Occipital lobe (tissue), 3 donors: ENCODE measurements at places on chromosomes 6 and 20.

- no peak for DNase-seq
Observed at GRCh38 chr6:42740725-42741124, 5.2 kb downstream of the TBCC start.

DNA sequence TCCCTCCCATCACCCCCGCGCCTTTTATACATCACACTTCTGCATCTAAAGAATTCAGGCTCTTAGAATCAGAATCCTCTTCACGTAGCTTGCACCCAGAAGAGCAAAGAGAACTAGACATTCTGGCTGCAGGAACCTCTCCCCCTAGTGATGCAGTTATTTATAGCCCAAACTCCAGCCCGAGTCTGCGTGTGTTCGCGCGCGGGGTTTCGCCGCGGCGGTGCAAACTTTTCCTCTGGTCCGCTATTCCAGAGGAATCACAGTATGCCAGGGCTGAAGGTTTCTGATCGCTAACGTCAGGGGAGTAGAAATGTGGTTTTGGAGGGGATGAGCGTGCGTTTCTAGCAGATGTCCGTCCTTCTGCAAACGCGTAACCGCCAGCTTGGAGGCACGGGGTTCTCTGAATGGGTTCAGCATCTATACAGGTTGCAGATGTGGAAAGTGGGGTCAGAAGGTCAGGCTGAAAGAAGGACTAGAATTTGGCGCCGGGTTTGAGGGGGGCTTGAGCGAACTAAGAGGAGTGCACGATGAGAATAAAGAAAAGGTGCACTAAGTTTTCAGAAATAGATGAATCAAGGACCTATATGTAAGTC, 1.8 kb downstream of the EPHA7 start:
- no peak for DNase-seq

- no peak for DNase-seq
Observed at GRCh38 chr6:15401769-15402250, 155.9 kb downstream of the JARID2 start.

GRCh38 chr6:149904661-149905370, 6.9 kb upstream of the RAET1E start:
- no peak for DNase-seq

GRCh38 chr20:49862607-49863200, 50.1 kb downstream of the SLC9A8 start:
- no peak for DNase-seq

- DNase-seq = no peak
Observed at GRCh38 chr6:47476781-47477496, 650 bp upstream of the CD2AP start.

- DNase-seq = no peak
Observed at GRCh38 chr6:150744522-150745260, 120.8 kb upstream of the MTHFD1L start.

DNA sequence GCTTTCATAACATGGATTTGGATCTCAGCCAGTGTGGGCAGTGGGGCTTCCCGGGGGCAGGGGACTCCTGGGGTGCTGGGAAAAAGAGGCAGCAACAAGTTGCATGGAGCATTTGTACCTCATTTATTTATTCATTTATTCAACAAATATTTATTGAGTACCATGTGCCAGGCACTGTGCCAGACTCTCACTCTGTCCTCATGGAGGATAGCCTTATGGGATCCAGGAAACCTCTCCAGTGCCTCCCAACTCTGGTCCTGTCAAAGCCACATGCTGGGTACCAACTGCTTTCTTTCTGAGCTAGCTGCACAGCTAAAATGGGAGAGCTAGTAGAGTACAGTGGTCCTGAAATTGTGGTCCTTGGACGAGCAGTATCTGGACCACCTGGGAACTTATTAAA, 87.8 kb upstream of the EPB41L1 start:
- DNase-seq = no peak

- no peak for DNase-seq
Observed at GRCh38 chr6:137651178-137651577, 157.0 kb upstream of the OLIG3 start.

GRCh38 chr6:161233986-161234661, 39.7 kb downstream of the AGPAT4 start:
- peak; percentile 61 for DNase-seq

GRCh38 chr6:107820338-107821261, 3.5 kb downstream of the SCML4 start:
- no peak for DNase-seq

- no peak for DNase-seq
Observed at GRCh38 chr6:72954716-72955115, 270.6 kb downstream of the KHDC1L start.

DNA sequence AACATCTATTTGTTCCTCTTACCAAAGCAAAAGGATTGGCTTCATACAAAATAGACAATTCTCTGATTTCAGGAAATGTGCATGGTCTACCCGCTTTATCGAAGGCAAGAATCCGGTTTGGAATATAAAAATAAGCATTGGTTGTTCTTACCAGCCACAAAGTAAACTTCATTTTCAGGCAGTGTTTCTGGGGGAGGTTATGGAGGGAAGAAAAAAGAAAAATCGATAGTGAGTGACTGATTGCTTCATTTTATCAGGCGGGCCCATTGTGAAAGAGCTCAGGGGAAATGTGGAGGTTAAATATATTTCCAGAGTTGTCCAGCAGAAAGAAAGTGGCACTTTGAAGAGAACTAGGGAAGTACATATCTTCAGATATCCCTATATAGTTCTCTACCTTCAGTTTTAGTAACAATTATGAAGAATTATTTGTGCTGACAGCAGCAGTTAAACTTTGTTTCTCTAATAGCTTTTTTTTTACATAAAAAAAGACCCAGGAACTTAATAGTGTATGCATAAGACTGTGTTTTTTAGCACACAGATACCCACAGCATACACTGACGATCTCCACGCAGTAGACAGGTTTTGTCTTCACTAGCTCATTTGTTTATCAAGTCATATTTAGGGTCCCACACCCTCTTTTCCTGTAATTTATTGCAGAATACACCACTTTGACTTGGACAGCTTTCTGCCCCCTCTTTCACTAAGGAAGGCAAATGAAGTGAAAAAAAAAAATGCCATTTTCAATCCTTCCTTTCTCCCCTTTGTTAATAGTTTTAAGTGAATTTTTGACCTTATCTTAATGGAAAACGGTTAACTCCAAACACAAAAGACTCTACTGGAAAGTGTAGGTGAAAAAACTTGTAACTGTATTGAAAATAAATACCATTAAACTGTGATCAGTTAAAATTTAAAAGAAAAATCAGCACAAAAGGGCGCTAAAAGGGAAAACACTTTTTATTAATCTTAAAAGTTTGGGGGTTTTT, 2.9 kb downstream of the POU3F2 start:
- DNase-seq = no peak

DNA sequence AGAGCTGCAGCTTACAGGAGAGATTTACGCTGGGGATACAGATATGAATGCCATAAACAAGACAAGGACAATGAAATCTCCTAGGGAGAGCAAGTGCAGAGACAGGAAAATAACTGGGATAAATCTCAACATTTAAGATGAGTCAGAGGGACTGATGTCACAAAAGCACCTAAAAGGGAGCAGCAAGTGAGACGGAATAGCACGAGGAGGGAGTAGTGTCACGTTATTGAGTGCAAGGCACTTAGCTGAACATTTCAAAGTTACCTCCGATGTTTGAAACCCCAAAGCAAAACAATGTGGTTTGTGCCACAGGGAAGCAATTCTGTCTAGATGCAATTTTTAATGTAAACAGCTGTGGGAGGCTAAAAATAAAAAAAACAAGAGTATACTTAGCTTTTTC, 1131.7 kb upstream of the EYS start:
- DNase-seq = no peak

DNA sequence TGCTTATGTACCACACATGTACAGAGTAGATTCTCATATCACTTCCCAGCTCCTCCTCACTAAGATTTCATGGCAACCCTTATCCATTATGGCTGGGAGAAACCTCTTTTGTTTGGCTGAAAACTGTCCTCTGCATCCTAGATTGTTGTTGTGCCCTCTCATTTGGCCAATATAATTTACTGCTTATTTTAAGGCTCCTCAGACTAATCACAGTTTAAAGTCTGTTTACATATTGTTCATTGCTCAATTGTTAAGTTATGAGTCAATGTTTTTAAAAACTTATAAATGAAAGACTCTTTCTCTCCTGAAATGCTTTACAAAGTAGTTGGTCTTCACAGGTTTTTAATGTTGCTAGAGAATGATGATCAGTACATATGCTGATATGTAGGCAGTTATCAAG, 57.3 kb downstream of the FAM83B start:
- DNase-seq = no peak

- no peak for DNase-seq
Observed at GRCh38 chr6:112286010-112286409, 31.6 kb upstream of the LAMA4 start.
